ENCODE measurements at places on chromosomes 7 and 10.

- DNase-seq: no peak
Measured at GRCh38 chr7:116988363-116988989, 35.2 kb downstream of the ST7 start.

- no peak for DNase-seq
Measured at GRCh38 chr7:88344956-88345832, 38.5 kb upstream of the STEAP4 start.

DNA sequence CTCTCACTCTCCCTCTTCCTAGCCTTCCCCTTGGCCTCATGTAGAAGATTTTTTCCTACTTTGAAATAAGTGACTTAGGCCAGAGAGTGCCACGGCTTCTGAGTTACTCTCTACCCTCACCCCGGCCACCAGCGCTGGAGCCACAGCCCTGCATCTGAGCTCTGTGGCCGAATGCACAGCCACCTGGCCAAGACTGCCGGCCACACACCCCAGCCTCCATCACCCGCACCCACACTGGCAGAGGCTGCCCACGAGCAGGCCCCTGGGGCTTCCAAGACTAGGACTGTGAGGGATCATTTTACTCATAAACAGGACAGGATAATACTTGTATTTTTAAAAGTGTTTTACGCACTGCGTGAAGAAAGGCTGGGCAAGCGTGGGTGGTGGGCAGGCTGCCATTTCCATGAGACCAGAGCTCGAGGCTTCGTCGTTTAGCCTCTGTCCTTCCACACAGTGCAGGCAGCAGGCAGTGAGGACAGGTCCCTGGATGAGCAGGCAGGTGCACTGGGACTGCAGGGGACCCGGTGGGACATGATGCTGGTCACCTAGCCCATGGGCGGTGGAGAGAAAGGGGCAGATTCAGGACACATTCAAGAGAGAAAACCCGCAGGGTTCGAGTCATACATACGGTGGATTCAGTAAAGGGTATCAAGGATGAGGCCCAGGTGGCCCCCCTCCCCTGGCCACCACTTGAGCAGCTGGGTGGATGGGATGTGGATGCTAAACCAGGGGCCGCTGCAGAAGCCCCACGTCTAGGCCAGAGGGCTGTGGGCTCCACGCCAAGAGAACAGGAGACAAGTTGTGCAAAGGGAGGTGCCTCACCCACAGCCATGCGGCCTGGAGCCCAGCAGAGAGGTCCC lies 35.5 kb upstream of the RNF32 start:
- no peak for DNase-seq

GRCh38 chr7:87173471-87173870 lies 21.2 kb downstream of the DMTF1 start:
- no peak for DNase-seq

GRCh38 chr7:50714857-50715256 lies 67.8 kb downstream of the GRB10 start:
- no peak for DNase-seq

GRCh38 chr10:78215645-78216044 lies 182.0 kb downstream of the RPS24 start:
- no peak for DNase-seq

- no peak for DNase-seq
Measured at GRCh38 chr7:66899552-66900280, 21.3 kb upstream of the TMEM248 start.

DNA sequence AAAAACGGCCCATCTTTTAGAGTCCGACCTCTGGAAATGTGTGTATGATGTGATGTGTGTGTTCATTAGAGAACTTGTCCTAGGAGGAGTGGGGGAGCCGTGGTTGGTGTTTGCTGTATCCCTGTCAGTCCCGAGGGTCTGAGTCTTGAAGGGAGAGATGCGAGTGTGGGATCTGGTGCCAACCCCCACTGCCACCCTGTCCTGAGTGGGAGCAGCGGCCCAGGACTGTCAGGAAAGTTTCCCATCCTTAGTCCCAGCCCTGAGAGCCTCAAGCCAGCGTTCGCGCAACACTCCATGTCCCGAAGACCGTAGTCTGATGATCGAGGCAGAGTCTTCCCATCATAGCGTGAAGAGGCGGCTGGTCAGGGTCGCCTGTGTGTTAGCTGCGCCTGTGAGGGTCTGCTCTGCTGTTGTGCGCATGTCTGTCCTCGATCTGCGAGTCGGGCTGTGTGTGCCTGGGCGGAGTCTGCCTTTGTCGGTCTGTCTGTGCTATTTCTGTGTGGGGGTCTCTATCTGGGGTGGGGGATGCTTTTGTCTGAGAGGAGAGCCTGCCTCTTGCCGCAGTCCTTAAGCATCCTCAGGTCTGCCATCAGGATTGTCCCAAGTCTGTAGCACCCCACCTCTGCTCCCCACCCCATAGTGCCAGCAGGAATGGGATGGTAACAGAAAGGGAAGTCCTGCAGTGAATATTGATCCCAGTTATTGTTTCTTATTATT lies 514 bp upstream of the CHAT start:
- DNase-seq: no peak

- peak; percentile 48 for DNase-seq
Measured at GRCh38 chr10:81978238-81978637, 103.2 kb downstream of the NRG3 start.
